T-helper 1 cell (primary cell): ENCODE measurements at places on chromosomes 16 and 17.

DNA sequence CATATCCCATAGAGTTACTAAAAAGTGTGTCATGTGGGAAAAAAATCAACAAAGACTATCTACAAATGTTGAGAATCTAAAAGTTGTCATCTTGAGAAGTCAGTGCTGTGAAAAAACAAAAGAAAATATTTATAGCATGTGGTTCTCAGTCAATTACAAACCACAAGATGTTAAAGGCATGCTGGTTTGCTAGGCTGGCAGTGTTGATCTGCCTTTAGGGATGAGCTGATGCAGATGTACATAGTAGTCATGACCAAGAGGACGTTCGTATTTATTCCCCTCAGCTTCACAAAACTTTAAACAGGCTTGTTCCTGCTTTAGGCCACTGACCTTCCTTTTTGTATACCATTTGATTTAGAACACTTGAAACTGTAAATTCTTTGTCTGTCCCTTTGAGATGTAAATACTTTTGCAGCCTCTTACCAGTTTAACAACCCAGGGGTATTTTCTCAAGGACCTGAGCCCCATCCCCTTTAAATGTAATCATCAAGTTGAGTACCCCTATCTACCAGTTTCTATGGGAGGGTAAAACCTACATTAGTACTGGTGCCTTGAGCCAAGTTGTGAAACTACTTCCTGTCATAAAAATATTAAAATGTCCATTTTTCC lies 446.6 kb downstream of the KCNJ18 start:
- DNase-seq, result no peak

GRCh38 chr16:28514246-28514645 lies 7.6 kb upstream of the IL27 start:
- no peak for DNase-seq

DNA sequence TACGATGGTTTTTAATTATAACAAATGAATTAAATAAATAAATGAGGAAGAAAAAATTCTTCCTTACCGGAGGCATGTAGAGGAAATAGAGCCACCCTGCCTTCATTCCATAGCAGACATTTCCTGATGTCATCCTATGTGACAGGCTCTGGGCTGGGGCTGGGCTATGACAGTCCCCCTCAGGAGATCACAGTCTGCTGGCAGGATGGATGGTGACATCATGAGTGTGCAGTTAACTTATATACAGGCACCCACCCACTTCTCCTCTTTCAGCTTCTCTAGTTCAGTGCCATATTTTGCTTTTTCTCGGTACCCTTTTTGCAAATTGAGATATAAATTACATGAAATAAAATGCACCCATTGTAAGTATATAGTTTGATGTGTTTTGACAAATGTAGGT lies 6.4 kb upstream of the CMTM3 start:
- peak; percentile 58 for DNase-seq

GRCh38 chr16:15961060-15961511 lies 11.7 kb downstream of the ABCC1 start:
- DNase-seq, result peak; percentile 41

DNA sequence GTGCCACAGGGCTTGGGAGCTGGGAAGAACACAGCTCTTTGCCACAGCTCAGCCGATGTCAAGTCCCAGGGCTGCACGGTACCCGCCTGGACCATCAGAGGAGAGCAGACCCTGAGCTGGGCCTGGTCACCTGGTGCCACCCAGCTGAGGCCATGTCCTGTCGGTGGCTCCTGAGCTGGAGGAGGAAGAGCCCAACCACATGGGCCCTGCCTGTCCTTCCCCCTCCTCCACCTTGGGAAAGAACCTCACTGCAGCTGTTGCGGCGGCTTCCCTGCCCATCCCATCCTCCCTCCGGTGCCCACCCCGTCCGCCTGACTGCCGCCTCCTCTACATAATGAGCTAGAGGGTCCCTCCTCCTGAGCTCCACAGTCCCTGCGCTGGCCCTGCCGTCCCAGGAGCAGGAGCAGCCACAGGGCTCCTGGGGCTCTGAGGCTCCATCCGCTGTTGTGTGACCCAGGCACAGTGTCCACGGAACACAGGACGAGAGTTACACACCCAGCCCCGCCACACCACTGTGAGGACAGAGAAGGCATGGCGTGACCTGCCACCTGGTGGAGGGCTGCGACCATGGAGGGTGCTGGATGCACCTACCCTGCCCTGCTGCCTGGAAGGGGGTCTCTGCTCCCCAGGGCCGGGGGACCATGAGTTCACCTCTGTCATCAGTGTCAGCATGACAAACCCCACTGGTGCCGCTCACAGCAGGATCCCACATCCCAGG lies 21.4 kb upstream of the CHMP6 start:
- peak; percentile 45 for DNase-seq

DNA sequence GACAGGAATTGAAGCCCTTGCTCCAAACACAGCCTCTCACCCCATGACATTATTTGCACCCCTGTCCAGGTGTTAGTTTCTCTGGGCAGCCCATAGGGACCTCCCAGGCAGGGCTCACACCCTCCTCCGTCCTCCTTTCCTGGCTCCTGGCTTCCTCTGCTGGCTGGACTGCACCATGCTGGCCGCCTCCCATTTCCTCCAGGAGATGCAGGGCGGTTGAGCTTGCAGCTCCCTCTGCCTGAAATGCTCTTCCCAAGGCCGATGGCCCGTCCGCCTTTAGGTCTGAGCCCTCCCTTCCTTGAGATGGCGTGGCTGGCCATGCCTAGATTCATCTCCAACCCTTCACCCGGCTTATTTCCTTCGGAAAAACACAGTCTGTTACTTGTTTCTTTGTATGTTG lies 334.8 kb downstream of the SNX29 start:
- no peak for DNase-seq

GRCh38 chr16:426115-426905 lies 861 bp downstream of the RAB11FIP3 start:
- DNase-seq, result no peak

DNA sequence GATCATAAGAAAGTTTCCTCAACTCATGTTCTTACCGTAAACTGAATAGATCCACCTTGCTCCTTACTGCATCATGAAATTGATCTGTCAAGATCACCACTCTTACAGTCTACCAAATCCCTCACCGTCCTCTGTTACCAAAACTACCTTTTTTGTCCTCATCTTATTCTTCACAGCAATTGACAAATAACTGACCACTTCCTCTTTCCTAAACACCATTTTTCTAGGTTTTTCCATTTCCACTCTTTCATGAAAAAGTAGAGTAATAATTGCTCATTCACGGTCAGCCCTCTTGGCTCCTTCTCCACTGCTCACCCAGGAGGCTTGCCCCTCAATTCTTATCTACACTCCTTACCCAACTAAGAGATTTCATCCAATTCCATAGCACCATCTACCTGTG lies 44.9 kb downstream of the ABCA5 start:
- DNase-seq, result no peak

GRCh38 chr16:53100131-53100748 lies 45.4 kb downstream of the CHD9 start:
- DNase-seq, result no peak

GRCh38 chr16:85860413-85861094 lies 38.4 kb upstream of the IRF8 start:
- DNase-seq, result no peak

DNA sequence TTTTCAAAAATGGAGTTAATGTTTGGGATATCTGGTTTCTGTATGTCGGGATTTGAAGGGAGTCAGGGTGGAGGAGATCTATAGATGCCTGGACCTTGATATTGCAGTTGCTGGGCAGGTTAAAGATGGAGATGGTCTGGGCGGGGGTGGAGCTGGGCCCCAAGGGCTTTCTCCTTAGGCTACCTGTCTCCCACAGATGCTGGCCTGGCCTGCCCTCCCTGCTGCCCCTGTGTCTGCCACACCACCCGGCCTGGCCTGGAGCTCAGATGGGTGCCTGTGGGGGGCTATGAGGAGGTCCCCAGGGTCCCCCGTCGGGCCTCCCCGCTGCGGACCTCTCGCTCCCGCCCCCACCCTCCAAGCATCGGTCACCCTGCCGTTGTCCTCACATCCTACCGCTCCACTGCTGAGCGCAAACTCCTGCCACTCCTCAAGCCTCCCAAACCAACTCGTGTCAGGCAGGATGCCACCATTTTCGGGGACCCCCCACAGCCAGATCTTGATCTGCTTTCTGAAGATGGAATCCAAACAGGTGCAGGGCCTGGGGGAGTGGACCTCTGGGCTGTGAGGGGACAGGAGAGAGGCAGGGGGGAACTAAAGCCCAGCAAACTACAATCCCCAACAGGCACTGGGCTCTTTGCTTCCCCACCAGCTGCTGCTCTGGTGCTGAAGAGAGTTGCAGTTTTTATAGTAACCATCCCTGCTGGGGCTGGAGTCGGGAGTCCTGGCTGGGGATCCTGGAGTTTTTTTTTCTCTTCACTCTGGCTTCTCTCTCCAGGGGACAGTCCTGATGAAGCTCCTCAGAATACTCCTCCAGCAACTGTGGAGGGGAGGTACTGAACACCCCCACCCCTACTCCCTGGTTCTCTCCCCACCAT lies 2.9 kb downstream of the ARHGEF15 start:
- DNase-seq, result no peak

DNA sequence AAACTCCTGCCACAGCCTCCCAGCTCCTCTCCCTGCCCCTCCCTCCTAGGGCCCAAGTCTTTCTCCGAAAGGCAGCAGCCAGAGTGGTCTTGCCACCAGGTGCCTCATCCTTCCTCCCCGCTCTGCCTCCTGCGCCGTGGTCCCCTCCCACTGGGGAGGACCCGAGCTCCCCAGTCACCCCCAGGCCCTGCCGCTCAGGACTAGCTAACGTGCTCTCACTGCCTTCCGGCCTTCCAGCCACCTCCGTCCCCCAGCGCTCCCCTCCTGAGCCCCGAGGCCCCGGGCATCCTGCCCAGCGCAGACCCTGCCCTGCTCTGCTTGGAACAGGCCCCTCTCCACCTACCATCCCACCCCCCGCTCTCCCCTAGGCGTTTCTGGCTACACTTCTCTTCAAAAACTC lies 19.4 kb upstream of the COL1A1 start:
- no peak for DNase-seq

- no peak for DNase-seq
These were observed 364.1 kb downstream of the CPPED1 start for GRCh38 chr16:12439399-12440227.

DNA sequence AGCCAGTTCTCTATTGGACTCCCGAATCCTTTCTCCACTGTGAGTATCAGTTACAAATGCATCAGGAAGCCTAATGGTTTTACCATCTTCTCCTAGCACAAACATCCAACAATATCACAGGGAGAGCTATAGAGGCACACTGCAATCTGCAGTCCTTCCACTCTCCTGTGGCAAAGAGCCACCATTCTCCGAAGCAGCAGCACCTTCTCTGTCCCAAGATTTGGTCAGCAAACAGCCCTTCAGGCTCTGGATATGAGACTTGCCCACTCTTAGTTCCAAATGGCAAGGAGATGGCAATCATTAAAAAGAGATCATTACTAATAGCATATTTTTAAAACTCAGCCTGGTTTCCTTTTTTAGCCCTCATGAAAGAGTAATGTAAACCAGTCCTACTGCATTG lies 223.4 kb downstream of the HS3ST3A1 start:
- DNase-seq, result no peak

GRCh38 chr17:74337834-74338500 lies 11.9 kb downstream of the KIF19 start:
- no peak for DNase-seq
